Panc1 (cell line): ENCODE measurements at places on chromosomes 1 and 21. TPM values are rescaled to one million over a fixed set of nuclear protein-coding genes. Genes with fewer than 3 reads are reported as not detected.
A peak's percentile ranks its signal among the peaks of the same experiment; 100 is the strongest.

Gene DMBX1
- 0.05 TPM for total RNA-seq

Gene CD48
- total RNA-seq: 0.67 TPM

Gene DNAH14
- 47.0 TPM for total RNA-seq

- DNase-seq: no peak
- no peaks in the 10 kb centered on the region for H3K4me1 ChIP-seq
- H3K36me3 ChIP-seq: no peaks in the 10 kb centered on the region
These were observed 133.2 kb downstream of the PROX1 start for GRCh38 chr1:214120951-214121350.

Gene OR2L2
- total RNA-seq: not detected

Gene PRPF38B
- 31.7 TPM for total RNA-seq

DNA sequence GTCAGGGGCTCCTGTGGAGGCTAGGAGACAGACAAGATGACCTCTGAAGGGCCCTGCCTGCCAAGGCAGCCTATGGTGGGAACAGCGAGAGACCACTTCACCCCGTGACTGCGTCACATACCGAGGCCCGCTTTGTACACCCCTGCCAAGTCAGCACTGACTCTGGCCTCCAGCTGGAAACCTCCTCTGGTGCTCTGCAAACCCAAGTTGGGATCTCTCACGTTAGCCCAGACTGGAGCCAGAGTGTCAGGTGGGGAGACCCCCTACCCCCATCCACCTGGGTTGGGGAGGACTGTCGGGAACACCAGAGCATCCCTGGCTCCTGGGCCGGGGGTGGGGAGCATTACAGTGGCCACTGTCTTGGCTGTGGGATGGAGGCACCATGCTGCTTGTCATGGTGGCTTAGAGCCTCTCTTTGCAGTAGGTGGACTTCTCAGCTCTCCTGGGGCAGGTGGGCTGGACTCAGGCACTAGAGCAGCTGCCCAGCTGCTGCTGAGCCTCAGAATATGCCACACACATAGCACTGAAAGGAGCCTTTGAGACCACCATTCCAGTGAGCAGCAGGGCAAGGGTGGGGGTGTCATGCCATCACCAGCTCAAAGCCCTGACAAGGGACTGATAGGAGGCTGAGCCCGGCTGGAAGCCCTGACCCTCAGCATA lies 50.4 kb downstream of the ELK4 start:
- no peaks in the 10 kb centered on the region for H3K4me1 ChIP-seq
- no peaks in the 10 kb centered on the region for H3K36me3 ChIP-seq
- H3K27ac ChIP-seq: no peak overlapping the region
- H3K4me3 ChIP-seq: no peak overlapping the region
- no peak for DNase-seq

Gene TAS1R1
- not detected for total RNA-seq

DNA sequence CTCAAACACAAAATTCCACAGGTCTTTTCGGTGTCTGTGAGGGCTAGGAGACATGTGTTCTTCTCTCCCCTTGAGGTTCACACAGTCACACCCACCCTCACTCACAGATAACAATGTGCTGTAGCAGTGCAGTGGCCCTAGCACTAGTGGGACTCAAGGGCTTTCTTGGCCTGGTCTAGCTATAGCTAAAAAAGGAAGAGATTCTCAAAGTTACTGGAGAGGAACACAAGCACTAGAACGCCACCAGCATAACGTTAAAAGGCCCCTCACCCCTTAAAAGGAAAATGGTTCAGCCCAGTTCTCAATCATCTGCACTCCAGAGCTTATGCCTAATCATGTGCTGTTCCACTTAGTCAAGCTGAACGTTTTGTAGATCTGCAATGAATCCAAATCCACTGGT lies 39.5 kb downstream of the RGS8 start:
- no peaks in the 10 kb centered on the region for H3K4me1 ChIP-seq
- DNase-seq: no peak
- H3K4me3 ChIP-seq: no peak overlapping the region
- no peaks in the 10 kb centered on the region for H3K36me3 ChIP-seq

DNA sequence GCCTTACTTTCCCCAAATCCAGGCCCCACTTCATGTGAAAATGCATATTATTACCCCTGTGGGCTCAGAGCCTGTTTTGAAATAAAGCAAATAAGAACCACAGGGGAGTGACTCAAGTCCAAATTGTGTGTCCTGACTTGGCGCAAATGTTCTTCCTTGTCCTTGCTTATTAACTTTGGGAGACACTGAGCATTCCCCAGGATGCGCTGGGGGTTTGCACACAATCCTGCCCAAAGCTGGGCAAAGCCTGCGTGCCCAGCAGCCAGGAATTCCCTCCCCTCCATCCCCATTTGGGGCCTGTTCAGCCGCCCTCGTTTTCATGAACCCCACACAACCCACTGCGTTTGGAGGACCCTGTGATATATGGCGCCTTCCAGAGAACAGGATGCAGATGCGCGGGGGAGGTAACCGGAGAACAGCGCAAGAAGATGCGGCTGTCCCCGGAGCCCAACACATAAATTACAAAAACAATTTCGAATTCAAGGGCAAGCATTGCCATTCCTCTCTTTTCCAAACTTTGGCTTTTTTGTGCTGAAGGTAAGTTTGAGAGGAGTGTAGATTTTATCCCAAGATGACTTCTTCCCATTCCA lies 42.4 kb upstream of the CLDN14 start:
- no peak for DNase-seq
- H3K27ac ChIP-seq: no peak overlapping the region
- no peaks in the 10 kb centered on the region for H3K27me3 ChIP-seq
- no peaks in the 10 kb centered on the region for H3K4me1 ChIP-seq

Gene GBP6
- total RNA-seq: not detected

GRCh38 chr1:170823120-170823519 lies 112.2 kb upstream of the MROH9 start:
- no peaks in the 10 kb centered on the region for H3K4me1 ChIP-seq
- no peak for DNase-seq
- no peak overlapping the region for H3K27ac ChIP-seq
- no peak overlapping the region for H3K4me3 ChIP-seq
- no peaks in the 10 kb centered on the region for H3K27me3 ChIP-seq
- H3K36me3 ChIP-seq: no peaks in the 10 kb centered on the region

DNA sequence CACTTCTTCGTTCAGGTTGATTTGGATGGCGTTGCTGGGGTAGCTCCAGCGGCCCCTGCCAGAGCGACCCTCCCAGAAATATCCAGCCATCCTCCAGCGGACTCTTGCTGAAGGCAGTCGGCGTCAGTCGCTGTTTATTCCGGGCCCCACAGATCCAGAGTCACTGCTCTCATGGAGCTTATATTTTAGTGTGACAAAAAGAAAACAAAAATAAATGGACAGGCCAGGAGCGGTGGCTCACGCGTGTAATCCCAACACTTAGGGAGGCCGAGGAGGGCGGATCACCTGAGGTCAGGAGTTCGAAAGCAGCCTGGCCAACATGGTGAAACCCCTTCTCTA lies 791 bp upstream of the CFAP298 start:
- DNase-seq: no peak
- H3K4me1 ChIP-seq: no peaks in the 10 kb centered on the region; the same call in none of the 2 replicates
- H3K27me3 ChIP-seq: no peaks in the 10 kb centered on the region
- H3K27ac ChIP-seq: peak overlapping the region; percentile 91
- peak overlapping the region; percentile 93 for H3K4me3 ChIP-seq
- peaks cover 11% of the 10 kb centered on the region for H3K36me3 ChIP-seq

- peaks cover 12% of the 10 kb centered on the region for H3K4me1 ChIP-seq
- H3K27me3 ChIP-seq: no peaks in the 10 kb centered on the region
- no peak overlapping the region for H3K4me3 ChIP-seq
- H3K27ac ChIP-seq: no peak overlapping the region
These were observed 23.2 kb downstream of the ARID4B start for GRCh38 chr1:235304549-235305451.

DNA sequence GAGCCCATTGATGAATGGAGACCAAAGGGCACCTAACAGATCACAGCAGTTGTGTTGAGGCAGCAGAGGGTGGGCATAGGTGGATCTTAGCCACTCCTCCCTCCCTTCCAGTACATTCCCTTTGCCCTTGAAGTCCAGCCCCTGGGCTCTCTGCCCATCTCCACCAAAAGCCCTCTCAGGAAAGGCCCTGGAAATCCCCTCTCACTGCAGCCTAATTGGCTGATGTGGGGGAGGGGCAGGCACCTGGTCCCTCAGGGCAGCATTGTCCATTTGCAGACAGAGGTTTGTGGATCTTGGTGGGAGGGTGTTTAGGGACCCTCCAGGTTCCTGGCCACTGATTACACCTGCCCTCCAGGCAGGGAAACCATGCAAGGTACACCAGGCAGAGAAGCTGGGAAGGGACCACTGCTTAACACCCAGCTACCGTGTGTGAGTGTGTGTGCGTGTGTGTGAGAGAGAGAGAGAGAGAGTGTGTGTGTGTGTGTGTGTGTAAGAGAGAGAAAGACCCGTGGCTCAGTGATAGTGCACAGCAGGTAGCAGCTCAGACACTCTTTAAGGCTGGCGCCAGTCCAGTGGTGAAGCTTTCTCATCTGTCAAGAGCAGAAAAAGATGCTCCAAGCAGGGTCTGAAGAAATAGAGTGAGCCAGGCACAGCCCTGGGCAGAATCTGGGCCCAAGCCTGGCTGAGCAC lies 71.1 kb downstream of the MATN1 start:
- H3K27me3 ChIP-seq: no peaks in the 10 kb centered on the region
- H3K27ac ChIP-seq: no peak overlapping the region
- peaks cover 4% of the 10 kb centered on the region; the same call in 1 of the 2 replicates for H3K4me1 ChIP-seq
- no peaks in the 10 kb centered on the region for H3K36me3 ChIP-seq
- DNase-seq: no peak
- H3K4me3 ChIP-seq: no peak overlapping the region

- H3K4me3 ChIP-seq: no peak overlapping the region
- DNase-seq: no peak
- H3K4me1 ChIP-seq: no peaks in the 10 kb centered on the region
- H3K27me3 ChIP-seq: peaks cover 8% of the 10 kb centered on the region; the same call in 1 of the 2 replicates
- H3K36me3 ChIP-seq: no peaks in the 10 kb centered on the region
- no peak overlapping the region for H3K27ac ChIP-seq
These were observed 15.6 kb downstream of the FCGR2B start for GRCh38 chr1:161678500-161678899.

Gene ZNF683
- not detected for total RNA-seq

GRCh38 chr1:214446772-214447556 lies 104.4 kb downstream of the PTPN14 start:
- peaks cover 65% of the 10 kb centered on the region for H3K4me1 ChIP-seq
- peak overlapping the region; percentile 98 for H3K27ac ChIP-seq
- no peaks in the 10 kb centered on the region for H3K27me3 ChIP-seq
- H3K36me3 ChIP-seq: peaks cover 5% of the 10 kb centered on the region; the same call in 1 of the 2 replicates

DNA sequence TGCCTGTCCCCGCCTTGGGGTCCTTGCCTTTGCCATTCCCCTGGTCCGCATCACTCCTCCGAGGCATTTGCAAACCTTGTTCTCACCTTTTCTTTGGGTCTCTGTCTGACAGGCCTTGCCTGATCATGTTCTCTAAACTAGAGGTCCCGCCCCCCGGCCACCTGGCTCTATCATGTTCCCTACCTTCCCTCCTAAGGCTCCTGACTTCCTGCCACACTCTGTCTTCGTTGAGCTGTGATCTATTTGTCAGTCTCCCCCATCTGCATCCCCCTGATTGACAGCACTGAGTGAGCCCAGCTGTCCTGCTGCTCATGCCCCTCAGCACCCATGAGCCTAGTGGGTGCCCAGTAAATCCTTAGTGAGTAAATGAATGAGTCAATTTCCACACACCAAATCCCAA lies 22.8 kb downstream of the ERG start:
- DNase-seq: no peak
- H3K4me1 ChIP-seq: no peaks in the 10 kb centered on the region
- H3K27ac ChIP-seq: no peak overlapping the region
- H3K36me3 ChIP-seq: no peaks in the 10 kb centered on the region
- H3K27me3 ChIP-seq: no peaks in the 10 kb centered on the region
- H3K4me3 ChIP-seq: no peak overlapping the region

Gene COL8A2
- total RNA-seq: 1.2 TPM

DNA sequence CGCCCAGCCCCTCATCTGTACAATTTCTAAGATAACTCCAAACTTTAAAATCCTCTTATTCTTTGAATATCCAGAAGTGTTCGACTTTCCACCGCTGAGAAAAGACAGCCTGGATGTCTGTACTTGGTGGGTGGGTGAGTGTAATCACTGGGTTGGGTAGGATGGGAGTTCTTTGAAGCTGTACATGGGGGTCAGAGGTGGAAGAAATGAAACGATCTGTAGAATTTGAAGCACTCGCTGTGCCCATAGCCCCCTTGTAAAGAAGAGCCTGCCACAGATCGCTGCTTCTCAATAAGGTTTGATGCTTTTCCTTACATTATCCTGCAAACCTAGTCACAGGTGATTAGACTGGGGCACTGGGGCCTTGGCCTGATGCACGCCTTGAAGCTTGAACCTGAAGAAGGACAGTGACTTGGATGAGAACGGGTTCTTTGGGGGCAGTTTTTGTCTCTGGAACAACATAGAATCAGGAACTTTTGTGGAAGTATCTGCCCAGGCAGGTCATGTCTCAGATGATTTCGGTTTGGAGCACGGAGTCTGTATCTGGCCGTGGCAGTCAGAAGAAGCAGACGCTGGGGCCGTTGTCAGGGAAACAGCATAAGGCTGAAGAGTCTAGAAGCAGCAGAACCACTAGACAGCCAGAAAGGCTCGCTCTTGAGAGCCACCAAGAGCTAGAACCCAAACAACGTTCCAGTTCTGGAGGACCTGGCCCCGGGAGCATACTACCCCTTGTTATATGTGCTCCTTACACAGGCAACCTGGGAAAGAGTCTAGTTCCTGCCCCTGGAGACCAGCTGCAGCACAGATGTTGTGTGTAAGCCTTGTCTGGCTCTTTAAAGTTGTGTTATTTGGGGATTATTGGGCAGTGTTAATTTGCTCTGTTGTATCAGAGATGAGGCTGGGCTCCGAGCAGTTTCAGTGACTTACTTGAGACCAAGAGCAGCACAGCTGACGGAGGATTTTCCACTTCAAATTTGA lies 45.1 kb upstream of the SCCPDH start:
- DNase-seq: no peak
- no peak overlapping the region for H3K27ac ChIP-seq
- H3K27me3 ChIP-seq: no peaks in the 10 kb centered on the region
- no peaks in the 10 kb centered on the region for H3K4me1 ChIP-seq
- no peak overlapping the region for H3K4me3 ChIP-seq

DNA sequence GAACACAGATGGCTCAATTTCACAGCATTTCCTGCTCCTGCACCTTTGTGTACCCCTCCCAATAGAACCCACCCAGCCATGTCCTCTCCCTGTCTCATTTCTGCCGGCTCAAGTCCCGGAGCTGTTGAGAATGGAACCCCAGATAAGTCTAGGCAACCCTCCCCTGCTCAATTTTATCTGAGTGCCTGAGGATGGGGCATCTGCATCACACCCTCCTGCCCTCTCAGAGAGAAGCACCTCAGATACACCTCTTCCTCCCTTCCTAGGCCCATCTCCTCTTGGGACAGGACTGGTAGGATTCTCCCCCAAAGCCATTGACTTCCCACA lies 1.1 kb downstream of the KIF21B start:
- no peaks in the 10 kb centered on the region for H3K36me3 ChIP-seq
- H3K27me3 ChIP-seq: peaks cover 7% of the 10 kb centered on the region; the same call in 1 of the 2 replicates
- no peak overlapping the region for H3K4me3 ChIP-seq
- H3K27ac ChIP-seq: no peak overlapping the region

Gene RGS18
- not detected for total RNA-seq

DNA sequence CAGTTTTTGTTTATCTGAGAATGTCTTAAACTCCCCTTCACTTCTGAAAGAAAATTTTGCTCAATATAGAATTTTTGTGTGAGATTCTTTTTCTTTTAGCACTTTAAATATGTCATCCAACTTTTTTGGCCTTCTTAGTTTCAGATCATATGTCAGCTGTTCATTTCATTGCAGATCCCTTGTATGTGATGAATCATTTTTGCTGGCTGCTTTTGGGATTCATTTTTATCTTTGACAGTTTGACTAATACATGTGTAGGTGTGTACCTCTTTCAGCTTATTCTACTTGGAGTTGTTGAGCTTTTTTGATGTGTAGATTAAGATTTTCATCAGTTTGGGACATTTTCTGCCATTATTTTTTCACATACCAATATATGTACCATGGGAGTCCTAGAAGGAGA lies 156.8 kb downstream of the FASLG start:
- DNase-seq: no peak
- H3K4me3 ChIP-seq: no peak overlapping the region
- no peaks in the 10 kb centered on the region for H3K36me3 ChIP-seq
- H3K27ac ChIP-seq: no peak overlapping the region
